ENCODE measurements at places on chromosomes 3 and 15.
A peak's percentile ranks its signal among the peaks of the same experiment; 100 is the strongest.

DNA sequence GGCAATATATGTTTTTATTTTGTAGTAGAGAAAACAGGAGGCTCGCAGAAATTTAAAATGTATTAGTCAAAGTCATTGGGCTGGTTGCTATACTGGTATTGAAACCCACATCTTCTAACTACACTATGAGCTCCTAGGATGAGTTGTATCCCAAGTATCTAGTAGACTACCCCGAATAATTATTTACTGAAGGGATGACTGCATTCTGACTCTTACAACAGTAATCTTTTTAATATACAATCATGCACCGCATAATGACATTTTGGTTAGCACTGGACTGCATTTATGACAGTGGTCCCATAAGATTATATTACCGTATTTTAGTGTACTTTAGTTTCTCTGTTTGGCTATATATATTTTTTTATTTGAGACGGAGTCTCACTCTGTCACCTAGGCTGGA lies 15.3 kb downstream of the PIGB start:
- no peak for DNase-seq

- DNase-seq, result no peak
These were observed 39.5 kb upstream of the ZBTB20 start for GRCh38 chr3:115186351-115187148.

DNA sequence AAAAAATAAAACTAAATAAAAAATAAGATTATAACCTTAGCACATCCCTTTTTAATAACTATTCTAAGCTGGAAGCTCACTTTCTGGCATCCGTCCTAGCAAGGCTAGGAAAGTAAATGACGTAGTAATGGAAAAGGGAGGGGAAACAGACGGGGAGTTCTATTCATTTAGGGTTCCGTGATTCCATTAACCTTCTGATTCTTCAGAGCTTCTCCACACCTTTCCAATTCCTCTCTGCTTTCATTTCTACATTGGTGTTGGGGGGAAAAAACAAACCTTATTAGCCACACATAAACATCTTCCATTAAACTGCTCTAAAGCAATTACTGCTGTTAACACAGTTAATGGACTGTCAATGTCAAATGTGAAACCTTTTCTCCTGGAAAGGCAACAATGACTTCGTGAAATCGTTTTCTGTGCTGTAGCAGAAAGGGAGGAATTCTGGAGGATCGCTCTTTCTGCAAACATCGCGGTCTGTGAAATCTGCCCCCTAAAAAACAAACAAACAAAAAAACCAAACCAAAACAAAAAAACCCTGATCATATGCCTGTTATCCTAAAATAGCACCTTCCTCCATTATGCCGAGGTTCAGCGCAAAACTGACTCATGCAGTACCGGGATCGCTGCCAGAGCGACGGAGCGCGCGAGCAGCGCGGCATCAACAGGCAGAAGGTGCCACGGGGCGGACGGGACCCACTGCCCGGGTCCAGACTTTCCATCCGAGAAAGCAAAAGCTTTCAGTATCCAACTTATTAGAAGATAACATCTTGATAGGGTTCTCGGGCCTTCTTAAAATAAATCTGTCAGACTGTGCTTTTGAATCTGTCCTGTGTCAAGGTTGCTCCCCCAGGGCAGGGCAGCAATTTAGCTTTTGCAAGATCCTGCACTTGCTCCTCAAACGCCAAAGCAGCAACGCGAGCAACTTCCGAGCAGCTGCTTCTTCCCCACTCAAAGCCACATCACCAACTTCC lies 156.2 kb downstream of the FGF12 start:
- peak; percentile 21 for DNase-seq

GRCh38 chr3:131983689-131984088 lies 51.1 kb downstream of the CPNE4 start:
- no peak for DNase-seq
